ENCODE measurements at places on chromosomes 13 and 19.

DNA sequence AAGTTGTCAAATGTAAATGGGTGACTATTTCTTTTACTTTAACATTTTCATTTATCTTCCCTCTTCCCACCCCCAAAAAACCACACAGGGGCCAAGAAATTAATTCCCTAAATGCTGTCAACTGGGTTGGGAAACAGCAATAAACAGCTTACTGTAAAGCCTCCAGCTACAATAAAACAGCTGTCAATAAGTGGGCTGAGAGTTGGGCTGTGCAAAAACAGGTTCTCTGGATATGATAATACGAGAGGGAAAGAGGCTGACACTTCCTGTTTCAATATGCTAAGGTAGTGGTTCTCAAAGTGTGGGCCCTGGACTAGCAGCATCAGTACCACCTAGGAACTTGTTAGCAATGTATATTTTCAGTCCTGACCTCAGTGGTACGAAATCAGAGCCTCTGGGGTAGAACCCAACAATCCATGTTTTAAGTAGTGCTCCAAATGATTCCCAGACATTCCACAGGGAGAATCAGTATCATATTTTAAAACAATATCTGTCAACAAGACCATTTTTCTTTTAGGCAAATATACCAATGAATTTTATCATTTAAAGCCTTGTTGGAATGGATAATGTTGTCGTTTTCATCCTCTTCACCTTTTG is 8.4 kb downstream of the PCDH9 start:
- DNase-seq: no peak

GRCh38 chr19:18895824-18896341 is at the start of gene CERS1:
Gene CERS1 (minus strand): TSS chr19:18896158. CDS start chr19:18896072, 86 bp downstream.
- no peak for DNase-seq

DNA sequence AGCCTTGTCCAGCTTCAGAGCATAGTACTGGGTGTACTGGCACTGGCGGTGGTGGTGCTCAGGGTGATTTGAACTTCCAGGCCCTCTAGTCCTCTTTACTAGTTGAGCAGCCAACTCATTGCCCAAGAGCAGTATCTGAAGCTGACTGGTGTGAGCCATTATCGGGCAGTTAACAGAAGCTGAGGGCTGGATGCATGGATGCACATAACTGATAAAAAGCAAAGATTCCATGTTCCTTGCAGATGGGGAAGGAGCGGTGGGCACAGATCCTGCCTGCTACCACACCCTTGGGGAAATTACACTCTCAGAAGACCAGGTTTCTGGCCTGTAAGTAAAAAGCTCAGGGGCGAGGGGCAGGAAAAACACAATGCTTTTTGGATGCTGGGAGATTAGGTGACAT is 499.4 kb upstream of the ARGLU1 start:
- DNase-seq: no peak

GRCh38 chr13:110376120-110376519 is 69.0 kb downstream of the COL4A2 start:
- DNase-seq: no peak

GRCh38 chr19:39212375-39212742 is 8.3 kb upstream of the SYCN start:
- DNase-seq: peak; percentile 28

DNA sequence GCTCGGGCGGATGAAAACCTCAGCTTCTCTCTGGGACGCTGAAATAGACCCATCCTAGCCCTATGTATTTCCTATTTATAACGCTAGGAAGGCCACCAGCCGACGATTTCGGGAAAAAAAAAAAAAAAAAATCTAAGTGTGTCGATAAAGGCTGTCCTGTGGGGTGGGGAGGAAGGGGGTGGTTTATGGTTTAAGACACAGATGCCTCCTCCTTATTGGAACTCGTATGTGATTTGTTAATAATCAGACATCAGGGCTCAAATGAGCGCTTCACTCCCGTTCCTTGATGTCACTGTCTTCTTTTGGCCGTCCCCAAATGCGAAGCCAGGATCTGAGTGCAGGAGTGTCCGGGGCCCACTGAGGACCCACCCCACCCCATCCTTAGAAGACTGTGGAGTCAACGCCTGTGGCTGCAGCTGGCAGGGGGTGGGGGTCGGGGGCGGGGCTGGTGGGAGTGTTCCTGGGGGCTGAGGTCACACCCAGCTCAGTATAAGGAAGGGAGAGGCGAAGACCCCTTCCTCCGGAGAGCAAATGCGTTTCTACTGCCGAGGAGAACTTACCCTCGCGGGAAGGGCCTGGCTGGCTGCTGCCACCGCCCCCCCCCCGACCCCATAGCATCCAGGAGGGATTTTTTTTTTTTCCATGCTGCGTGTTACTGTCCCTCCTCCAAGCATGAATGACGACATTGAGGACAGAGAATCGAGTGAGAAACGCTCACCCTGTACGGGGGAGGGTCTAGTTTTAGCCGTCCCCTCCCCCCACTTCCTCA is 971 bp downstream of the ATCAY start:
- DNase-seq: no peak

DNA sequence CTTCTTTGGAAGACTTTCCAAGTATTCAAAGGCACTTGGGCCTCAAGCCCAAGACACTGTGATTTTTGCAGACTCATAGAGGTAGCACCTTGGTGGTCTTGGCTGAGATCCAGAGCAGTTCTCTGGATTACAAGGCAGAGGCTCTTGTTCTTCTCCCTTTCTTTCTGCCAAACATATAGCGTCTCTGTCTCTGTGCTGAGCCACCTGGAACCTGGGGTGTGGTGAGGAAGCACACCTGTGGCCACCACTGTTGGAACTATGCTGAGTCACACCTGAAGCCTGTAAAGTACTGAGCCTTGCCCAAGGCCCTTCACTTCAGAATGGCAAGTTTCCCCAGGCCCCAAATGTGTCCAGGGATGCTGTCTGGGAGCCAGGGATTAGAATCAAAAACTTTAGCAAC is 127.5 kb downstream of the FREM2 start:
- no peak for DNase-seq

GRCh38 chr13:32115066-32115465 is 83.5 kb downstream of the FRY start:
- DNase-seq: no peak

DNA sequence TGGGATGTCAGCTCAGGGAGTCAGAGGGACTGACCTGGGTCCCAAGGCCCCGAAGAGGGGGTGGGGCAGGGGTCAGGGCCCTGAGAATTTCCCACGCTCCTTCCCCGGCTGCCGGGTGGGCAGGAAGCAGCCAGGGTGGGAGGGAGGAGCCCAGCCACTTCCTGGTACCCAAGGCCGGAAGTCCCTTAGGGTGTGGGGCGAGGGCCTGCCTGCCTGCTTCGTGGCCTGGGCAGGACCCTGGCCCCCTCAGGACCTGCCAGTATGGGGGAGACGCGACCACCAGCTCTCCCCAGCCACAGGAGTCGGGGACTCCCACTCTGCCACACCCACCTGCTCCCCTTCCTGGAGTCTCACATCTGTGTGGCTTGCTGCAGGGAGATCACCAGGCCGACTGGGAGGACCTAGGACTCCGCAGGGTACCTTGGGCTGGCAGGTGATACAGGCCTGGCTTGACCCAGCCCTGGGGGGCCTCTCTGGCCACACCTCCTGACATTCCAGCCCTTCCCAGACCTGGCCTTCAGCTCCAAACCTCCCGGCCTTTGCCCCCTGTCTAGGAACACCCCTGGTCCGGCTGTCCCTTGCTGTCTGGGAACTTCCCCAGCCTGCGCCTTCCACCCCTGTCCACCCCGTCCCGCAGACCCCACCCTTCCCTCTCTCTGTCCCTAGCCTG is 9.8 kb upstream of the CIRBP start:
- no peak for DNase-seq

DNA sequence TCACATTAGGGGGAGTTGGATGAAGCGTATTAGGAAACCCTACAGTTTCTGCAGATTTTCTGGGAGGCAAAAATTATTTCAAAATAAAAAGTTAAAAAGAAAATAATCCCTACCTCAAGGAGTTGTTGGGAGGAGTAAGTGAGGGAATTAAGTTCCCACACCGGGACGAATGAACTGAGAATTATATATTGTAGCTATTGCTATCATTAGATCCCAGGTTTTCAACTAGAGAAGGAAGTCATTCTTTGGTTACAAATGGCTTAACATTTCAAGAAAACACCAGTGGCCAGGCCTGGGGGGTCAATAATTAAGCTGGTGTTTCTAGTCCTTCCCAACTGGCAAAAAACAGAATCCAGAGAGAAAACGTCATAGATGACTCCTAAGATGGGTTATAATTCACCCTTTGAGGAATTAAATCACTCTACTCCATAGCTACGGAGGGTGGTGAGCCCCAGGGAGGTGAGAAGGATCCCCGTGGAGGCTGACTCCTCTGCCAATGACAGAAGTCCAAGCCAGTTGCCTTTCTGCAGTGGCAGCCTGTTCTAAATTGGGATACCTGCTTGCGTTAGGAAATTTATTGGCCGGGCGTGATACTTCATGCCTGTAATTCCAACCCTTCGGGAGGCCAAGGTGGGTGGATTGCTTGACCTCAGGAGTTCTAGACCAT is 1.2 kb upstream of the MYDGF start:
- no peak for DNase-seq

DNA sequence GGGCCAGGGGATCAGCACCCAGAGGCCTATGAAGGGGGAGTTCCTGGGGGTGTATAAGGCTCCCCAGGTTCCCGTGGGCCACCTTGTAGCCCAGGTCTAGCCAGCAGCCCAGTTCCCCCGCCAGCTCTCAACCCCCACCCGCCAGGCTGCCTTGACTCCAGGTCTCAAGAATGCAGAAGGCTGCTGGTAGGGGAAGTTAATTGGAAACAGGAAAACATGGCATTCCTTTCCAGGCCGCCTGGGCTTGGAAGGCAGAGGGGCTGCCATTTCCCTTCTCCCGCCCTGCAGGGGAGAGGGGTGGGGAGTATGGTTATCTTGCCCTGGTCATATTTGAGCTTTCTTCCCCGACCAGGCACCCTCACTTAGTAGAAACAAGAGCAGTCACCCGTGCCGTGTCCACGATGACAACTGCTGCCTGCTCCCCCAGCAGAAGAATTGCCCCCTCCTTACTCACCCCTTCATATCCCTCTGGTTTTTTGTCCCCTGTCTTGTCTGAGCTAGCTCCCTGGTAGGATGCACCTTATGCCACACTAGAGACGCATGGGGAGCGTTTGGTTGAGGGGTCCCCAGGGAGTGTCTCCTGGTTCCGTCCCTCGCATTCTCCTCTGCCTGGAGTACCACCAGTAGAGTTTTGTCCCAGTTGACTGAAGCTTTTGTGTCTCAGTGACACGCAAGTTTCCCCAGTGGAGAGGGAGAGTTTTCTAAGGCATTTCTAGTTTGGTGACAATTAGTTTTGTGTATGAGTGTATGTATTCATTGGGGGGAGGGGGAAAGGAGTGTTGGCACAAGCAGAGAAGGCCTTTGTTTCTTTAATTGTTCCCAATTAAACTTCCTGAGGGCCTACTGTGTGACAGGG is 4.5 kb downstream of the BICRA start:
- DNase-seq: no peak

GRCh38 chr19:55369653-55370304 is 484 bp downstream of the IL11 start:
- DNase-seq: no peak

DNA sequence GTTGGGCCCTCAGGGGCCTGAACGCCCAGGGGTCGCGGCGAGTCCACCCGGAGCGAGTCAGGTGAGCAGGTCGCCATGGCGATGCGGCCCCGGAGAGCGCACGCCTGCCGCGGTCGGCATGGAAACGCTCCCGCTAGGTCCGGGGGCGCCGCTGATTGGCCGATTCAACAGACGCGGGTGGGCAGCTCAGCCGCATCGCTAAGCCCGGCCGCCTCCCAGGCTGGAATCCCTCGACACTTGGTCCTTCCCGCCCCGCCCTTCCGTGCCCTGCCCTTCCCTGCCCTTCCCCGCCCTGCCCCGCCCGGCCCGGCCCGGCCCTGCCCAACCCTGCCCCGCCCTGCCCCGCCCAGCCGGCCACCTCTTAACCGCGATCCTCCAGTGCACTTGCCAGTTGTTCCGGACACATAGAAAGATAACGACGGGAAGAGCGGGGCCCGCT is at the start of gene CCNA1:
Gene CCNA1, plus strand, starts transcription at position 390 of the 439 bp plus-strand sequence. CDS start 562 bp downstream, outside the sequence.
- no peak for DNase-seq

GRCh38 chr13:42720858-42721219 is 60.5 kb upstream of the FAM216B start:
- DNase-seq: no peak

GRCh38 chr19:11247391-11247790 is 8.0 kb downstream of the ANGPTL8 start:
- no peak for DNase-seq

DNA sequence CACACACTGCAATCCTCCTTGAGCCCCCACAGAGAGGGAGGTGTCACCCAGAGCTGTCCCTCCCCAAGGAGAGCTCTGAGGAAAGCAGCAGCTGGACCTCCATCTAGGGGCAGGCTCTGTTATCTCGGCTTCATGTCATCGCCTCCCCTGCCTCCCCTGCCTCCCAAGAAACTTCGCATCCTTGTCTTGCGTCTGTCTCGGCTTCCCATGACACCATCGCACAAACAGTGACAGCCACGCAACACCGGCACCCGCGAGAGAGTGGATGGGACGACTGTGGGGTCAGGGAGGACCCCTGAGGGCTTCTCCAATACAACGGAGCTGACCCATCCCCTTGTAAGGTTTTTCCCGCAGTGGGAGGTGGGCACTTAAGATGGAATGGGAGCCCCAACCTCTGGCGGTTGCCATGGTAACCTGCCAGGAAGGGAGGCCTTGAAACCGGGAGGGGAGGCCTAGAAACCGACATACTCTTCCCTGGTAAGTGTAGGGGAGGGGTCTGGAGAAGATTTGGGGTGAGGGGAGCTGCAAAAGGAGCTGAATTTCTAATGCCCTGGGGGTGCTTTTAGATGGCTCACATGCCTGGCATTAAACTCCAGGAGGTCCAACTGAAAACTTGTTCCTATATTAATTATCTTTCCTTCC is 16.3 kb downstream of the TLE2 start:
- DNase-seq: no peak

- no peak for DNase-seq
These were observed 401 bp upstream of the ZNF765 start for GRCh38 chr19:53394522-53394973.

DNA sequence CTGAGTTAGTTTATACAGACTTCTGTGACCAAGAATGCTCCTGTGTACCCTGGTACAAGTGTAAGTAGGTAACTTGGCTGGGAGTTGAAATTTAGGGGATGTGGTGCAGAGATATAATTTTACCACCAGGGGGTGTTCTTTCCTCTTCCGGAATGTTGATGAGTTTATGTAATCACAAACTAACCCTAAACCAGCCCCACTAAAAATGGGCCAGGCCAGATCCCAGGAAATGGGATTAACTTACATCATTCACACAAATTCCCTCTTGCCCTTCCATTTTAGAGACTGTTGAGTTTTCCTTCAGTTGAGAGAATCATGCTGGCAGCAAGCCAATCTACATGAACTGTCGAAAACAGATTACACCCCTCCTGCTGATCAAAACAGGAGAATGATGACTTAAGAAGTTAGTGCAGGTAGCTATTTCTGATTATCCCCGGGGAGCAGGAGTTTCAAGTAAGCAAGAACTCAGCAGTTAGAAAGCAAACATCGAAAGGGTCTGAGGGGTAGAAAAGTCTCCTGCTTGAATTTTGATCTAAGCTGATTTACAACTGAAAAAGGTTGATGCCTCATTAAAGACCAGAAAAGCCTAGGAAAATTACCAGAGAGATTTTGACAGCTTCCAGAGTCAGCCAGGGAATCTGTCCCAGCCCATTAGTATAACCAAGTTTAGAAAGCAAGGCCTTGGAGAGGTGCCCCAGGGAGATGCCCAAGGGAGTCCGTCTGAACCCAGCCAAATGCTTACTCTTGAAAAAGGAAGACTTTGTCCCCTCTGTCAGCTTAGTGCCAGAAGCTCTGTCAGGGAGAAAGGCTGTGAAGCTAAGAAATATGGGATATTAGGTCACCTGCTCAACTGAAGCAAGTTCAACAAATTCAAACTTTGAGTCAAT is 32.3 kb upstream of the MED4 start:
- peak; percentile 6 for DNase-seq
